Activated CD4-positive, alpha-beta memory T cell treated with anti-CD3 and anti-CD28 coated beads, Interleukin-2, amount 10 ng/mL, durations not matched to agents 7 days and 5 days (primary cell): ENCODE measurements at places on chromosomes 7 and 10. TPM values are rescaled to one million over a fixed set of nuclear protein-coding genes. Genes with fewer than 3 reads are reported as not detected.

- peaks cover 6% of the 10 kb centered on the region for H3K36me3 ChIP-seq
- no peak overlapping the region for H3K27ac ChIP-seq
- no peak for DNase-seq
- H3K4me3 ChIP-seq = no peak overlapping the region
- peaks cover 3% of the 10 kb centered on the region for H3K4me1 ChIP-seq
- no peaks in the 10 kb centered on the region for H3K27me3 ChIP-seq
Measured at GRCh38 chr10:89238956-89239644, 12.5 kb downstream of the LIPA start.

GRCh38 chr7:36765605-36766004 is 41.3 kb upstream of the AOAH start:
- H3K36me3 ChIP-seq = no peaks in the 10 kb centered on the region
- no peak for DNase-seq
- H3K4me3 ChIP-seq = no peak overlapping the region
- H3K27ac ChIP-seq = no peak overlapping the region

- peaks cover 67% of the 10 kb centered on the region for H3K36me3 ChIP-seq
- H3K4me1 ChIP-seq = no peaks in the 10 kb centered on the region
- H3K27ac ChIP-seq = no peak overlapping the region
- no peaks in the 10 kb centered on the region for H3K27me3 ChIP-seq
Measured at GRCh38 chr7:36900988-36901710, 176.9 kb upstream of the AOAH start.

DNA sequence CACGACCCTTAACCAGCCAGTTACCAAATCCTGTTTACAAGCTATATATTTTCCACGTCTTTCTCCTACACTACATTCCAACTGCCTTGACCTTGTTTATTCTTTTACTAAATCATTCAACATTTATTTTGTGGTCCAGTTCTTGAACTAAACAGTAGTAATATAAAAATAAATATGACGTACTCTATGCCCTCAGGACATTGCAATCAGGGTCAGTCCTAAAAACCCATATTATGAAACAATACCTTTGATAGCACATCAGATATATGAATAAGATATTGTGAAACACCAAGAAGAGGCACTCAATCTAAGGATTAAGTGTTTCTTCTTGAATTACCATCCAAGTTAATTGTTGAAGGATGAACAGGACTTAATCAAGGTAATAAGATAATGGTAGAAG is 52.5 kb upstream of the WNT16 start:
- H3K27me3 ChIP-seq = peaks cover 38% of the 10 kb centered on the region
- no peak overlapping the region for H3K4me3 ChIP-seq
- no peak for DNase-seq
- no peak overlapping the region for H3K27ac ChIP-seq

GRCh38 chr10:70885481-70885880 is 2.9 kb downstream of the PCBD1 start:
- DNase-seq = no peak
- H3K27ac ChIP-seq = no peak overlapping the region
- H3K4me1 ChIP-seq = peaks cover 16% of the 10 kb centered on the region
- H3K36me3 ChIP-seq = peaks cover 11% of the 10 kb centered on the region
- no peaks in the 10 kb centered on the region for H3K27me3 ChIP-seq
- no peak overlapping the region for H3K4me3 ChIP-seq

- H3K36me3 ChIP-seq = peaks cover 6% of the 10 kb centered on the region
- peak; percentile 39 for DNase-seq
- H3K4me1 ChIP-seq = peaks cover 14% of the 10 kb centered on the region
- peaks cover 54% of the 10 kb centered on the region for H3K27me3 ChIP-seq
- peak within 1 kb of the TSS; percentile 78 for H3K4me3 ChIP-seq
Measured at GRCh38 chr7:28180364-28181147, at the start of gene JAZF1. JAZF1 (minus strand) TSS chr7:28180795.

Gene SCIN
- not detected for total RNA-seq
